ENCODE measurements at places on chromosomes 13 and 19.

DNA sequence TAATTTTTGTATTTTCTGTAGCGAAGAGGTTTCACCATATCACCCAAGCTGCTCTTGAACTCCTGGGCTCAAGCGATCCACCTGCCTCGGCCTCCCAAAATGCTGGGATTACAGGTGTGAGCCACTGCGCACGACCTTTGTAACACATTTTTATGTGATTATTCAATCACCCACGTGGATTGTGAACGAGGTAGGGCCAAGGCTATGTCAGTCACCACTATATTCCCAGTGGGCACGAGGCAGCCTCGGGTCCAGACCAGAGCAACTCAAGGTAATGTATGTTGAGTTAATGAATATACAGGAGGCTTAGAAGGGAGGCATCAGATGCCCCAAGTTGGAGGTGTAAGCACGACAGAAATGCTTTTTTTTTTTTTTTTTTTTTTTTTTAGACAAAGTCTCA is 8.9 kb downstream of the PTGIR start:
- H3K27me3 ChIP-seq = peaks cover 4% of the 10 kb centered on the region
- H3K4me1 ChIP-seq = peaks cover 17% of the 10 kb centered on the region
- H3K27ac ChIP-seq = peak overlapping the region; percentile 72
- DNase-seq = no peak
- H3K4me3 ChIP-seq = no peak overlapping the region
- H3K36me3 ChIP-seq = peaks cover 1% of the 10 kb centered on the region

GRCh38 chr19:31498781-31499180 is 149.5 kb upstream of the TSHZ3 start:
- no peaks in the 10 kb centered on the region for H3K36me3 ChIP-seq
- H3K4me3 ChIP-seq = no peak overlapping the region
- H3K4me1 ChIP-seq = peaks cover 10% of the 10 kb centered on the region

- no peaks in the 10 kb centered on the region for H3K36me3 ChIP-seq
- no peak for DNase-seq
- no peak overlapping the region for H3K4me3 ChIP-seq
- no peaks in the 10 kb centered on the region for H3K27me3 ChIP-seq
- no peak overlapping the region for H3K27ac ChIP-seq
- H3K4me1 ChIP-seq = no peaks in the 10 kb centered on the region
Measured at GRCh38 chr13:55000844-55001243, 1972.2 kb downstream of the OLFM4 start.

GRCh38 chr19:38915329-38916321 is 3.6 kb upstream of the CCER2 start:
- peaks cover 12% of the 10 kb centered on the region for H3K4me1 ChIP-seq
- H3K4me3 ChIP-seq = no peak overlapping the region
- H3K27ac ChIP-seq = peak overlapping the region; percentile 39
- peaks cover 9% of the 10 kb centered on the region for H3K27me3 ChIP-seq
- peaks cover 2% of the 10 kb centered on the region for H3K36me3 ChIP-seq

GRCh38 chr13:90710164-90710759 is 637.2 kb upstream of the MIR17HG start:
- H3K4me1 ChIP-seq = peaks cover 9% of the 10 kb centered on the region
- DNase-seq = no peak
- no peak overlapping the region for H3K4me3 ChIP-seq
- no peak overlapping the region for H3K27ac ChIP-seq
- H3K36me3 ChIP-seq = no peaks in the 10 kb centered on the region

DNA sequence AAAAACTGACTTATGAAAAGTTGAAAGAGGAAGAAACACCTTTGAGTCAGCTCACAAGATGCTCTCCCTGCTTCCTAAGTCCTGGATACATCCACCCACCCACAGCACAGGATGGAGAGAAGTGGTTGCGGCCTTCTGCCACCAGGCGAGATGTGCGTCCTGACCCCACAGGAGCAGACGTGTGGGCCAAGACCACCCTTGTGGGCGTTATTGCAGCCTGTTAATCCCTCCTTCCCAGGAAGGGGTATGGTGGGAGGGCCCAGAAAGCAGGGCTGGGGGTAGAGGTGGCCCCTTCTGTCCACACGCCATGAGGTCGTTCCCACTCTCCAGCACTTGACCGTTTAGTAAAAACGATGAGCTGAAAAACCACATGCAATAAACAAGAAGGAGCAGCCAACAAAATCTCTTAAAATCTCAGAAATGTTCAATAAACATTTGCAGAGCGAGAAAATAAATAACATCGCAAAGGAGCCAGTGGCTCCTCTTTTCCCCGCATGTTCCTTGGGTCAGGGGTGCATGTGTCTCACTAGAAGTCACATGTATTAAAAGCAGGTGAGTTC is 2.4 kb upstream of the AKAP8L start:
- no peak overlapping the region for H3K4me3 ChIP-seq
- DNase-seq = no peak
- no peak overlapping the region for H3K27ac ChIP-seq
- H3K4me1 ChIP-seq = peaks cover 14% of the 10 kb centered on the region
- H3K36me3 ChIP-seq = peaks cover 9% of the 10 kb centered on the region

DNA sequence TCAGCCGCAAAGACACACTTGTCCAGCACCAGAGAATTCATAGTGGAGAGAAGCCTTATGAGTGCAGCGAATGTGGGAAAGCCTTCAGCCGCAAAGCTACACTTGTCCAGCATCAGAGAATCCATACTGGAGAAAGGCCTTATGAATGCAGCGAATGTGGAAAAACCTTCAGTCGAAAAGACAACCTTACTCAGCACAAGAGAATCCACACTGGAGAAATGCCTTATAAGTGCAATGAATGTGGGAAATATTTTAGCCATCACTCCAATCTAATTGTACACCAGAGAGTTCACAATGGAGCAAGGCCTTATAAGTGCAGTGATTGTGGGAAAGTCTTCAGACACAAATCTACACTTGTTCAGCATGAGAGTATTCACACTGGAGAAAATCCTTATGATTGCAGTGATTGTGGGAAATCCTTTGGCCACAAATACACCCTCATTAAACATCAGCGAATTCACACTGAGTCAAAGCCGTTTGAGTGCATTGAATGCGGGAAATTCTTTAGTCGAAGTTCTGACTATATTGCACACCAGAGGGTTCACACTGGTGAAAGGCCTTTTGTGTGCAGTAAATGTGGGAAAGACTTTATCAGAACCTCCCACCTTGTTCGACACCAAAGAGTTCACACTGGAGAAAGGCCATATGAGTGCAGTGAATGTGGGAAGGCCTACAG is 6.8 kb downstream of the ZNF134 start:
- peaks cover 82% of the 10 kb centered on the region for H3K36me3 ChIP-seq
- H3K27ac ChIP-seq = no peak overlapping the region
- no peak for DNase-seq

DNA sequence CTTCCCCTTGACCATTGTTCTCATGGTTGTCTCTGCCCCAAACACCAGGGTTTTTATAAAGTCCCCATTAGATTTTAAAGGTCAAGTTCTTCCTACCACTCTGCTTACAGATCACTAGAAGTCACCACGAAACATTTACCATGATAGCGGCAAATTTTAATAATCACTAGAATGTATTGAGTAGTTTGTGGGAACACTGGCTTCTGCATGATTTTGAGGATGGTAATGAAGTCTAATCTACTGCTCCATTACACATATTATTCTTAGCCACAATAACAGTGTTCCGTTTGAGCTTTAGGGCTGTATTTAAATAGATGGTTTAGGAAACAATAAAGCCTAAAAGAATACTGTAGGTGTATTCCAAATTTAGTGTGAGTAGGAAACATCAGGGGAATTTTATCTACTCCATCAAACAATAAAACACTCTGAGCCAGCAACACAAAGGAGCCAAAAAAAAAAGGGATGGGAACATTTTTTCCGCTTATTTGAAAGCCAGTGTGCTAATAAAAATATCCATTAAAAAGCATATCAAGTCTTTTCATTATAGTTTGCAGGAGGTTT is 49.7 kb downstream of the KLF12 start:
- DNase-seq = no peak
- H3K4me3 ChIP-seq = no peak overlapping the region
- peaks cover 1% of the 10 kb centered on the region for H3K27me3 ChIP-seq
- no peak overlapping the region for H3K27ac ChIP-seq

DNA sequence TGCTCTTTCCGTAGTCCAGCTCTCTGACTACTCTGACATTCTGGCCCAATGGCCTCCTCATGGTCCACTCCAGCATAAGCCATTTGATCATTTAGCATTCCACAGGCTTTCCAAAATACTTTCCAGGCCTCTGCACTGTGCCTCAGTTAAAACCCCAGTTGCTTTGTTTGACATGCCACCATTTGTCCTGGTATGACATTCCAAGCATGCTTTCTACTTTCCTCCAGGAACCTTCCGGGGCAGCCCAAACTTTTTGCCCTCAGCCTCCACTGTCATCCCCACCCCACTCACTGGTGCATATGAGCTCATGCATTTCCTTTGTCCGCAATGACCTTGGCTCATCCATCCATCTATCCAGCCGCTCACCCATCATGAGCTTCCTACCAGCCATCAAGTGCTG is 41.8 kb upstream of the WASF3 start:
- H3K27me3 ChIP-seq = peaks cover 5% of the 10 kb centered on the region
- no peak overlapping the region for H3K27ac ChIP-seq
- peaks cover 11% of the 10 kb centered on the region for H3K36me3 ChIP-seq
- DNase-seq = no peak

GRCh38 chr19:20607943-20608342 is 42.4 kb upstream of the ZNF737 start:
- H3K4me3 ChIP-seq = no peak overlapping the region
- DNase-seq = no peak
- H3K36me3 ChIP-seq = no peaks in the 10 kb centered on the region
- H3K27me3 ChIP-seq = no peaks in the 10 kb centered on the region
- no peak overlapping the region for H3K27ac ChIP-seq

- H3K27me3 ChIP-seq = peaks cover 1% of the 10 kb centered on the region
- peak overlapping the region; percentile 94 for H3K27ac ChIP-seq
- H3K36me3 ChIP-seq = no peaks in the 10 kb centered on the region
- DNase-seq = no peak
- H3K4me1 ChIP-seq = peaks cover 44% of the 10 kb centered on the region
Measured at GRCh38 chr13:67139551-67139950, 90.6 kb downstream of the PCDH9 start.

GRCh38 chr19:49954092-49954829 is 6.7 kb downstream of the SIGLEC11 start:
- peaks cover 11% of the 10 kb centered on the region for H3K4me1 ChIP-seq
- peaks cover 3% of the 10 kb centered on the region for H3K27me3 ChIP-seq
- H3K27ac ChIP-seq = no peak overlapping the region
- no peak overlapping the region for H3K4me3 ChIP-seq

- no peak overlapping the region for H3K4me3 ChIP-seq
- H3K4me1 ChIP-seq = no peaks in the 10 kb centered on the region
- no peak overlapping the region for H3K27ac ChIP-seq
Measured at GRCh38 chr13:22855926-22856325, 324.9 kb upstream of the SGCG start.

Data from glutamatergic neuron (in vitro differentiated cells).